ENCODE measurements at places on chromosomes 7 and 10.

- DNase-seq = no peak
These were observed 29.7 kb downstream of the HTRA1 start for GRCh38 chr10:122490786-122491680.

GRCh38 chr10:126140746-126141273 lies 244.4 kb downstream of the FANK1 start:
- no peak for DNase-seq

GRCh38 chr10:116768786-116769185 lies 26.4 kb upstream of the HSPA12A start:
- DNase-seq = no peak

DNA sequence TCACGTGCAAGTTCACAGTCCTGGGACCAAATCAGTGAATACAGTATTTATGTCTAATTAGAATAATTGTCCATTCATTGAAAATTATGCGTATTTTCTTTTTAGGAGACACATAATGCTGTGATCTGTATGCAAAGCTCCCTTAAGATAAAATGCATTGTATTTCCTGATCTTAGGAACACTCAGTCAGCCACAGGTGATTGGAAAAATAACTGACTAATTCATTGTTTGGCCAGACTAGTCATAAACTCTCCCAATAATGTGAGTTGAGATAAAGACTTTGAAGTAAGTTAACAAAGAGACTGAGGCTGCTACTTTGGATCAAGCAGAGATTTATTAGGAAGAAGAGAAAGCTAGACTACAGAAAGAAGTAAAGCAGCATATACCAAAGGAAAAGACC lies 182.2 kb downstream of the GNAI1 start:
- no peak for DNase-seq

GRCh38 chr7:135728136-135728669 lies at the start of gene SLC13A4:
Gene SLC13A4 (minus strand): TSS chr7:135728186. CDS start chr7:135727496, 690 bp downstream.
- no peak for DNase-seq

DNA sequence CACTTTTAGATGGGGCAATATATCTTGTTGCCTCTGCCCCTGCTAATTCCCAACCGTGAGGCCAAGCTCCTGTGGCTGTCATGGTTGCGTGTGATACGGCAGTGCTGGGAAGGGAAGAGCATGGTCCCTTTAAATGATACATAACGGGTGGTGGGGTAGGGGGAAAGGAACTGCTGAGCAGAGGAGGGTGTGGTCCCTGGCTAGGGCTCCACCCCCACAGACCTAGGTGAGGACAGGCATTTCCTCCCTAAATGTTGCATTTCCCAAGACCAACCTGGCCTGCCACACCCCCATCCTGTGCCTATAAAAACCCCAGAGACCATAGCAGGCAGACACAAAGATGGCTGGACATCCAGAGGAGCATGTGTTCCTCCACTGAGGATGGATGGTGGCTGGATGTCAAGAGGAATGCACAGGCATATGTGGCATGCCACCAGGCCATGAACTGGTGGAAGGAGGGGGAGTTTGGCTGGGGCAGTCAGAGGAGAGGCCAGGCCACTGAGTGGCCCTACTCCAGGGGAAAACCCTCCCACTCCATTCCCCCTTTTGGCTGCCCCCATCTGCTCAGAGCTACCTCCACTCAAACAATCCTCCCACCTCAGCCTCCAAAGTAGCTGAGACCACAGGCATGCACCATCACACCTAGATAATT lies 104.0 kb downstream of the PLXDC2 start:
- no peak for DNase-seq

- DNase-seq = no peak
These were observed 47.4 kb upstream of the RSBN1L start for GRCh38 chr7:77648742-77649338.

- DNase-seq = no peak
These were observed 6.9 kb downstream of the ABCB8 start for GRCh38 chr7:151035026-151035717.

DNA sequence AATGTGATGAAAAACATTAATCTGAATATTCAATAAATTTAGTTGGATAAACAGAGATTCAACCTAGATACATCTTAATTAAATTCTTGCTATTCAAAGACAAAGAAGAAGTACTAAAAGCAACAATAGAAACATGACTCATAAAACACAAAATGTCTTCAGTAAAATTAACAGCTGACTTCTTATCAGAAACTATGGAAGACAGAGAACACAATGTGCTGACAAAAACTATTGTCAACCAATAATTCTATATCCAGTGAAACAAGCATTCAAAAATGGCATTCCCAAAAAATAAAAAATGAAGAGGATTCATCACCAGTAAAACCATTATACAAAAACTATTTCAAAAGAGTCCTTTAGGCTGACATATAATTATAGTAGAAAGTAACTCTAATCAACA lies 400.5 kb upstream of the SORCS1 start:
- no peak for DNase-seq

All from effector CD8-positive, alpha-beta T cell (primary cell).